ENCODE measurements at places on chromosomes 1 and 21.

DNA sequence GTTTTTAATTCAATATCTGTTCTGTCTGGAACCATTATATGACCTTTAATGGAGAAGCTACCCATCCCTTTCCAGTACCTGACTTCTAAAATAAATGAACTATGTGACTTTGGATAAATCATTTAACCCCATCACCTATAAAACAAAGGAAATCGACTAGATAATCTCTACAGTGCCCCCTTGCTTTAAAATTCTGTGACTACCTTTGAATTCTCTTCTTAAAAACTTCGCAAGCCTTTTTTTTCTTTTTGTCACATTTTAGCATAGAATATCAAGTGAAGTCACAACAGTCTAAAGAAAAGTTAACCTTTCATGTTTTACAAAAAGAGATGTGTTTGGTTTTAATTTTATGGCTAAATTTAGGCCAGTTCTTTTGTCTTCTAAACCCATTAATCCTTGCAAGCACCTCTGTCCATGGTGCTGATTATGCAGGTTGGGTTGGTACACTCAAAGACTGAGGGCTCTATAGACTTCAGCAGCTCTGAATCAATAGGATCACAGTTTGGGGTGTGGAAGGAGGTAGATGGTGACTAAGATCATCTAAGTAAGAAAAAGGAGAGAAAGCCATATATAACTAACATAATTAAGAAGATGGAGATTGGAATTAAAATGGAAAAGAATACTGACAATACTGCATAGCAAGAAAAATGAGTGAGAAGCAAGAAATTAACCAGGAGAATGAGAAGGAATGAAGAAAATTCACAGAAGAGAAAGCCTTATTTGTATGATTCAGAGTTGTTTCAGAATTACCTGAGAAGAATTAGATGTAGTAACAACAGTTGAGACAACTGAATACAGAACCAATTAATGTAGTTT is 59.2 kb downstream of the TBX15 start:
- peak; percentile 45 for DNase-seq

GRCh38 chr21:37061926-37062592 is 10.8 kb downstream of the PIGP start:
- DNase-seq: peak; percentile 37

GRCh38 chr21:27321791-27322190 is 354.9 kb upstream of the ADAMTS5 start:
- DNase-seq: no peak

GRCh38 chr1:234863551-234863971 is 253.6 kb upstream of the IRF2BP2 start:
- no peak for DNase-seq

GRCh38 chr1:223810586-223810985 is 35.2 kb downstream of the TP53BP2 start:
- DNase-seq: no peak

DNA sequence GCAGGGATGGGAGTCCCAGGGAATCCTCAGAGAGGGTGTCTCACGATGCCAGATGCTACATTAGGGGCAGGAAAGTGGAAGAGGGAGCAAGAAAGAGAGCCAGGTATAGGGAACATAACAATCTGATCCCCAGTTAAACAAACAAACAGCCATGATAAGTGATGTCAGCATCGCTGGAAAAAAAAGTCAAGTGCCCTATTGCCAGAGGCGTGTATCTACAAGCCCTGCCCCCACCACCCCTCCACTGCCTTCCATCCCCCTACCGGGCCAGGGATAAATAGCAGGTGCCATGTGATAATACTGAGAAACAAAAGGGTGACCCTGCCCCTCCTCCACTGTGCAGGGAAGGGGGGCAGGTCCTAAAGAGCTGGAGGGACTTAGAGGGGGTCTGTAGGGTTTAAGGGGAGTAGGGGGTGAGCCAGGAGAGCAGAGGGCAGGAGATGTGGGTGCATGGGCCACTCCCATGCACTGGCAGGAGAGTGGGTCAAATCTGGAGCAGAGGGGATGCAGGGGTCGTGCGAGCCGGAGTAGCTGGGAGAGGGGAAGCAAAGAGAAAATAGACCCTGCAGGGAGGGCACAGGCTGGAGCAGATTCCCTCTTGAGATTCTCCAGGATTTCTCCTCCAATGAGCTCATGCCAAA is 3.4 kb downstream of the SLC26A9 start:
- DNase-seq: peak; percentile 33

- no peak for DNase-seq
These were observed 882 bp upstream of the FCAMR start for GRCh38 chr1:206971029-206971655.

GRCh38 chr21:42306366-42307035 is 8.7 kb downstream of the TFF3 start:
- DNase-seq: no peak

GRCh38 chr1:109901524-109902145 is 9.0 kb upstream of the CSF1 start:
- DNase-seq: no peak

GRCh38 chr1:203439131-203439730 is 36.4 kb upstream of the PRELP start:
- no peak for DNase-seq

DNA sequence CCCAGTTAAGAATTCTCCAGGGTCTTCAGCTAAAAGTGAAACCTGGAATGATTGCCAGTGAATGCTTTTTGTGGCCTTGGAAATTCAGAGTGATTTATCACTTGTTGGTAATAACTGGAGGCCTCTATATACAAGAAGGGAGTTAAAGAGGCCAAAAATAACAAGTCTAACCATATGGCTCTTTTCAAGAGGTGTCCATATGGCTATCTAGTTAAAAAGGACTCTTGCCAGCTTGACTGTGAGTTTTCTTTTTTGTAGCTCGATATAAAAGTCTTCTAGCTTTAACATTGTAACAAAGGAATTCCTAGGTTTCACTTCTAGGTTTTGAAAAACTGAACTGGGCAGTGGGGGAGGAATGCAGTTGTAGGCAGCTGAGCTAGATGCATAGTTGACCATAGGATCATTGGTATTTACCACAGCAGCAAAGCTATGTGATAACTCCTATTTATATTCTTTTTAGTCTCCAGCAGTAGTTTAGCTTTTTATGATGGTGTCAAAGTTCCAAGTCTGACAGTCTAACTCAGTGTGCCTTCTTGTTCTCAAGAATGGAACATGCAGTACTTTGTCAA is 44.4 kb downstream of the CACHD1 start:
- DNase-seq: no peak

GRCh38 chr1:171904778-171905450 is 63.6 kb downstream of the DNM3 start:
- no peak for DNase-seq

DNA sequence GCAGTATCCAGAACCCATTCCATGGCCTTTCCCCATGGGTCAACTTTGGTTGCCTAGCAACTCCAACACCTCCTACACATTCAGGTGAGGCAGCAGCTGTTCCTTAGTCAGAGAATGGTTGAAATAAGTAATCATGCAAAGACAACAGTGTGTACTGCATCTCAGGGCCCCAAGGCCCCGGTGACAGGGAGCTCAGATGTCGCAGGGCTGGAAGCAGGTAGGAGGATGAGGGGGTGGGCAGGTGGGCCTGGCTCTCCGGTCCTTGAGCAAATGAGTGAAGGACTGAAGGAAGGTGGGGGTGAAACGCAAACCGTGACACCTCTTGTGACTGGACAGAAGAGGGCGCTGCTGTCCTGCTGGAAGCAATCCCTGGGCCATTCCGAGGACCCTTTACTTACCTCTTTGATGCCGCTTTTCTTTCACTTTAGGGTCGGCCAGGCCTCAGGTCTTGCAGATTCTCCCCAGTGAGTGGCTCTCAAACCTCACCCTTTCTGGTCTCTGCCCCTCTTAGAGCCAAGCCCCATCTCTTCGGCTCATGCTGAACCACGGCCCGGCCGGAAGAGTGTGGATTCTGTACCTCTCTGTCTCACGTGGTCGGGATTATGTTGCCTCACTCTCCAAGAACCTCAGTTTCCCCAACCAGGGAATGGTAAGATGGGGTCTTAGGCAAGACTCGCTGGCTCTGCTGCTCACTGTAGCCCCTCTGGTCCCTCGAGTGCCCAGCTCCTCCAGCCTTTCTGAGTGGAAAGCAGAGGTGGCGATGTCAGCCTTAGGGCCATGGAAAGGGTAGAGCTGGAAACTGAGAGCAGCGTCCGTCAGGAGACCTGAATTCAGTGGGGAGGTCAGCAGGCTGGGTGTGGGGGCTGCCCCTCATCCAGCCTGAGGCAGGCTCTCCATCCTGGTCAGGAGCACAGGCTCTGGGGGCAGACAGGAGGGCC is 5.6 kb upstream of the KCNA10 start:
- DNase-seq: peak; percentile 61

- DNase-seq: no peak
These were observed 643.0 kb upstream of the ADGRL2 start for GRCh38 chr1:81157686-81158085.

GRCh38 chr1:66695116-66695515 is 57.1 kb upstream of the DYNLT5 start:
- no peak for DNase-seq

DNA sequence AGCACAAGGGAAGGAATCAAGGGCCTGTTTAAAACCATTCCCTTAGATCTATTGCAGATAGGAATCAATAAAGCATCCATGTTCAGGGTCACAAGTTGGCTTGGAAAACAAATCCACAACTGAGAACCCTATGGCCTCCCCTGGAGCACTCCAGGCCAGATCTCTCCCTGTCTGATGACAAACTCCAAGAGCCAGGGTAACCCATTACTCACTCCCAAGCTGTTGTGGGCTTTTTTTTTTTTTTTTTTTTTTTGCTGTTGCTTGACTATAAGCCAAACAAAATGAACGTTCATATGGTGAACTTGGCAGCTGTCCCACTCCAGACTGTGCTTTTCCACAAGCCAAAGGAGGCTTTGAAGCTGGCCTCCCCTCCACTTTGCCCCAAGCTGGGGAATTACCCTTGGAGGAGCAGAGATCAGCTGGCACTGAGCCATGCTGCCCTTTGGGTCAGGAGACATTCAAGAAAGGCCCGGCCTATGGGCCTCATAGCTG is 35.7 kb upstream of the VAV3 start:
- no peak for DNase-seq

- no peak for DNase-seq
These were observed 59.1 kb downstream of the NFIA start for GRCh38 chr1:61141288-61142042.

GRCh38 chr1:90045853-90046563 is 51.1 kb downstream of the ZNF326 start:
- peak; percentile 29 for DNase-seq

GRCh38 chr1:220012259-220012658 is 34.0 kb downstream of the EPRS1 start:
- DNase-seq: peak; percentile 32

DNA sequence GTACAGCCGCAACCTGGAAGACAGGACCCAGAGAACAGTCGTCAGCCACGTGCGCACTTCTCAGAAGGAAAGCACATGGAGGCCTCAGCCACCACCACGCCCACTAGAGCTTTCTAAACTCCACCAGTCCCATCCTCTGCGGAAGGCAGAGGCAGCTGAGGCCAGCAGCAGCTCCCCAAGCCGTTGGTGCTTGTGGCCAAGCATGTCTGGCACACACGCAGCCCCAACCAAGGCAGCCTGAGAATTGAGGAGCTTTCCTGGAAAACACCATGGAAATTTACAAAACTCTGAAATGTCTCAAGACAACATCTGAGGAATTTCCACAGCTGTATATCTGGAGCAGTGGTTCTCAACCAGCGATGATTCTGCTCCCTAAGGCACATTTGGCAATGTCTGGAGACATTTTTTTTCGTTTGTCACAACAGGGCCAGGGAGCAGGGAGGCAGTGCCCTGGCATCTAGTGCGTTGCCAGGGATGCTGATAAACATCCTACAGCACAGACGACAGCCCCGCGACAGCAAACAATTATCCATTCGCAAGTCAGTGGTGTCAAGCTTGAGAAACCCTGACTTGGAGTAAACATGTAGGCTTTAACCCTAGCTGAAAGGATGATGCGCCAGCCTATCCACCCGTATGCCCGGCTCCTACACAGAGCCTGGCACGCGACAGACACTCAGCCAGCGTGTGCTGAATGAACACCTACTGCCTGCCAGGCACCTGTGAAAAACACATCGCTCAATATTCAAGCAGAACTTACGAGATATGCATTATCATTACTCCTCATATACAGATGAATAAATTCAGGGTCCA is 24.7 kb downstream of the NPHP4 start:
- no peak for DNase-seq

- peak; percentile 57 for DNase-seq
These were observed 5.4 kb downstream of the SLC6A9 start for GRCh38 chr1:44025816-44026215.

- no peak for DNase-seq
These were observed 82.1 kb downstream of the ADARB1 start for GRCh38 chr21:45156459-45156858.

DNA sequence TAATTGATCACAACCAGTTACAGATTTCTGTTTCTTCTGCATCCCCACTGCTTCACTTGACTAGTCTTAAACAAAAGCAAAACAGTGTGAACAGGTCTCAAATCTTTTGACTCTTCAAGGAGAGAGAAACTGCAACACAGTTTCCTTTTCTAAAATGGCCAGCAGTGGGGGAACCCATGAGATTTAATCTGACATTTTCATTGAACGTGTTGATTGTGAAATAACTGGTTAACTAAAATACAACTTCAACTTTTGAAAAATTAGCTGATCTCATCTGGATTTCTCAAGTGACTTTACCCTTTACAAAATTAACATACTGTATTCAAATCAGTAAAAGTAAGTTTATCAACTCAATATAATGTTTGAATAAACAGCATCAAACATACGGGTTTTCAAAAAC is 143.0 kb downstream of the HFM1 start:
- no peak for DNase-seq

GRCh38 chr1:168477792-168478191 is 66.0 kb downstream of the XCL2 start:
- DNase-seq: no peak

DNA sequence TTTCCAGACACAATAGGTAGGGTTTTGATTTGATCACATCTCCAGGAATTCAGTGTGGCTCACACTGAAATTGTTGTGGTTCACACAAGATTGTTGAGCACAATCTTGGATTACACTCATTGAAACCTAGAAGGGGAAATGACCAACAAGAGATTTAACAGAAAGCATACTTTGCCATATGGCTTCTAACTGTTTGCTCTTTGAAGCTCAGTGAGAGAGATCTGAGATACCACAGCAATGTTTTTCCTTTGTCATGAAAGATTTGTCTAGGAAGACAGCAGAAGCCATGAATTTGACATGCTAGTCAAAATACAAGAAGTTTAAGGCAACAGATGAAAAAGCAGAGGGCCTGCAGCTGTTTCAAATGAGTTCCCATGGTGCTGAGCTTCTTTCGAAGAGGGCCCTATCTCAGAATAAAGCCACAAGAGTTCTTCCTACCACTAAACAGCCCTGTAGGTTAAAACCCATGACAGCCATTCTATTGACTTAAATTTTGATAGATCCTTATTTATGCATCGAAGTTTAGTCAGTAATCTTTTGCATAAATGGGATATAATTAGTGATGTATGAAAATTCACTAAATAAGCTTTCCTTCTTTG is 650.4 kb downstream of the LTN1 start:
- no peak for DNase-seq

- DNase-seq: no peak
These were observed 1881.7 kb downstream of the MRPL39 start for GRCh38 chr21:23725576-23725975.

DNA sequence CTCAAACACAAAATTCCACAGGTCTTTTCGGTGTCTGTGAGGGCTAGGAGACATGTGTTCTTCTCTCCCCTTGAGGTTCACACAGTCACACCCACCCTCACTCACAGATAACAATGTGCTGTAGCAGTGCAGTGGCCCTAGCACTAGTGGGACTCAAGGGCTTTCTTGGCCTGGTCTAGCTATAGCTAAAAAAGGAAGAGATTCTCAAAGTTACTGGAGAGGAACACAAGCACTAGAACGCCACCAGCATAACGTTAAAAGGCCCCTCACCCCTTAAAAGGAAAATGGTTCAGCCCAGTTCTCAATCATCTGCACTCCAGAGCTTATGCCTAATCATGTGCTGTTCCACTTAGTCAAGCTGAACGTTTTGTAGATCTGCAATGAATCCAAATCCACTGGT is 39.5 kb downstream of the RGS8 start:
- DNase-seq: peak; percentile 71

Data from OCI-LY7 (cell line).